Fibroblast of skin of back (primary cell): ENCODE measurements at places on chromosomes 6 and 20.

GRCh38 chr20:23092384-23092756 is 6.2 kb upstream of the CD93 start:
- no peak for DNase-seq

DNA sequence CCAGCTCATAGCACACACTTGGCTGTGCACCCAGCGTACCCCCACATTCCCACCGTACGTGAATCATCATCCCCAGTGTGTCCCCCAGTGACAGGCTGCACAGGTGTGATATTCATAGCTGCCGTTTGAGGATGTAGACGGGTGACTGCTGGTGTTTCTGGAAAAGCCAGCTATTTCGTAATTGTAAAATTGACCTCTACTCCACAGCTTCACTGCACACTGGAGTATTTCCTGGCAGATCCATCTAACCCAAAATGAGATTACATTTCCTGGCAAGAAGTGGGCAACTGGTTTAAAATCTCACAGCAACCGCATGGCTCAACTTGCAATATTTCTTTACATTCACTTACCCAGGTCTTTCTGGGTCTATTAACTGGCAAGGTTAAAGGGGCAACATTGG is 30.3 kb downstream of the CD83 start:
- no peak for DNase-seq

DNA sequence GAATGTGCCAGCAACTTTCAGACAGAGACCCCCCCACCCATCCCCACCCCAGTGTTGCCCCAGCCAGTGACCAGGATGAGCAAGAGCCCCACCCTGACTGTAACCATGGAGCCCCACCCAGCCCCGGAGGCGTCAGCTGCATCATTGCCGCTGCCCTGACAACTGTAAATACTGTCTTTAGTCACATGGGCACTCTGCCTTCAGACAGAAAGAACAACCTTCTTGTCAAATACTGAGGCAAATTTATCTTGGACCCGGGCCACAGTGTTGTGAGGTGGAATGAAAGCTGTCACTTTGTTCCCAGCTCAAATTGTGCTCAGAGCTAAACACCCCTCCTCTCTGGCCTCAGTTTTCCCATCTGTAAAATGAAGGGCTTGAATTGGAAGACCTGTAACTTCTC is 23.7 kb downstream of the MOCS3 start:
- peak; percentile 70 for DNase-seq

GRCh38 chr6:7691675-7692452 is 34.0 kb upstream of the BMP6 start:
- peak; percentile 78 for DNase-seq

DNA sequence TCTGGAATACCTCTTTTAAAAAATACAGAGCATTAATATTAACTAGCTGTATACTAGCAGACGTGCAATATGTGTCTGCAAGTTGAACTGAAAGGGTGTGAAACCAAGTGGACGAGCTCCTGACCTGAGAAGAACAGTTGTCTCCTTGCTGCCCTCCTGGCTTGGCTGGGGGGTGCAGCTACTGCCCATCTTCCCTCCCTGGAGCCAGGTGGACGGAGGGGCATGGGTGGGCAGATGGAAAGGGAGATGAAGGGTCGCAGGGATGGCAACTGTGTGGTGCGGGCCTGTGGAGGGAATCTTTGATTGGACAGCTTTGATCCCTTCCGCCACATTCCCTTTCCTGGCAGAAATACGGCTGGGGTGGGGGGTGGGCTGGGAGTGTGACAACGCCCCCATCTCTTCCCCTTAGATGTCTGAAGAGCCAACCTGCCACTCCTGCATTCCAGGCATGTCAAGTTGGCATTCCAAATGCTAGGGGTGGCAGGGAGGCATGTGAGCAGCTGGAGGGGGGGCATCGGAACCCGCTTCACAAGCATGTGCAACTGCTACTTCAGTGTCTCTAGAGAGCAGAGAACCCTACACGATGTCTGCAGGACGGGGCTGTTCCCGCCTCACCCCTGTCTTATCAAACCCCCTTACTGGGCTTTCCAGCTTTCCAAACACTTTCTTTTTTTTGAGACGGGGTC is 37.3 kb downstream of the SRSF3 start:
- DNase-seq: no peak

GRCh38 chr6:84224251-84224650 is 3.2 kb downstream of the CEP162 start:
- peak; percentile 33 for DNase-seq

DNA sequence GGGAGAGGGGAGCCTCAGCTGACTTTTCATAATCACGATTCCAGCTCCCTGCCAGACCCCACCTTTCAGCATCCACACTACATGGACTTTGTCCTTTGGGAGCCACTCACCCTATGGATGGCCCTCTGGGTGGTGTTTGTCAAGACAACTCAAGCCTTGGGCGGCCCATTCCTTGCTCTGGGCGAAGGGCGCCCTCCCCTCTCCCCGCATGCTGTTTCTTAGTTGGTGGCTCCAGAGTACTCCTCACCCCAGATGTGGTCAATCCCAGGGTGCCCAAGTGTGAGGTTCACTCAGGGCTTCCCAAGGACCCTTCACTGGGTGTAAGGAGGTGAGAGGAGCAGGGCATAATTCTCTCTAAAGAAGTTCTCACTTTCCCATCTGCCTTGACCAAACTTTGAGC is 710.0 kb downstream of the QKI start:
- DNase-seq: no peak
